Gastrocnemius medialis (tissue), 4 donors: ENCODE measurements at places on chromosomes 16 and 17. TPM values are rescaled to one million over a fixed set of nuclear protein-coding genes. Genes with fewer than 3 reads are reported as not detected.

GRCh38 chr16:51629576-51629975 is 478.5 kb upstream of the SALL1 start:
- no peak for DNase-seq

GRCh38 chr17:49887744-49888360 is 40.0 kb upstream of the TAC4 start:
- no peak for DNase-seq

DNA sequence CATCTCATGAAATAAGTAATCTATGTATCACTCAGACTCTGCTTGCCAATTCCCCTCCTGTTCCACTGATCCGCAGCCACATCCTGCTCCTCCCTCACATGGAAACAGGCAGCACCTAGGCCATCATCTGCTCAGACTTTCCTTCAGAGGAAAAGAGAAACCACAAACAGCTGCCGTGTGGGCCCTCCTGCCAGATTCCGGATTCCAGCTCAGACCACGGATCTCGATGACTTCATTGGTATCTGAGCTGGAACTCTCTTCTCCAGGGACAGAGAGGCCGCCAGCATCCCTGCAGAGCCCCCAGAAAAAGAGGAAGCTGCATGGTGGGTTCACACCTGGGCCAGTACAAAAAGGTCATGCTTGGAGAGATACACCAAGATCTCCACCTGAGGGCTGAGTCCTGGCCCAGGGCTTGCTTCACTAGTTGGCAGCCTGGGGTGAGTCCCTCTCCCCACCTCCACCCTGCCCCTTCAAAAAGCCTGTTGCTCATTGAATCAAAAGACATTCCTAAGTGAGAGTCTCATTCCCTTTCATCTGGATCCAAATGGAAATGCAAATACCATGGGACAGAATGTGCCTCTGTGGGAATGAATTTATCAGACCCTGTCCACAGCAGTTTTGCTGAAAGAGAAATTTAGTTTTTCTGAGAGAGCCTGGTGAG is 47.2 kb downstream of the HOXB1 start:
- DNase-seq = no peak

- DNase-seq = no peak
These were observed 7.6 kb upstream of the ARHGAP27 start for GRCh38 chr17:45440161-45440778.

Gene TP53TG3E
- not detected for total RNA-seq
